ENCODE measurements at places on chromosomes 13 and 19.
A peak's percentile ranks its signal among the peaks of the same experiment; 100 is the strongest.

GRCh38 chr13:60178327-60178726 is 14.6 kb upstream of the DIAPH3 start:
- H3K36me3 ChIP-seq: no peaks in the 10 kb centered on the region
- no peak overlapping the region for H3K4me3 ChIP-seq
- DNase-seq: no peak
- H3K27me3 ChIP-seq: no peaks in the 10 kb centered on the region
- no peak overlapping the region for H3K27ac ChIP-seq

- peak overlapping the region; percentile 62 for H3K27ac ChIP-seq
- H3K4me3 ChIP-seq: peak overlapping the region; percentile 93
- peaks cover 40% of the 10 kb centered on the region for H3K4me1 ChIP-seq
- no peak for DNase-seq
Measured at GRCh38 chr19:48966541-48967345, 1.6 kb downstream of the FTL start.

- no peaks in the 10 kb centered on the region for H3K27me3 ChIP-seq
- DNase-seq: no peak
- H3K36me3 ChIP-seq: no peaks in the 10 kb centered on the region
- H3K4me1 ChIP-seq: no peaks in the 10 kb centered on the region
- no peak overlapping the region for H3K27ac ChIP-seq
Measured at GRCh38 chr19:27652281-27652680, 1560.7 kb downstream of the UQCRFS1 start.

- H3K4me3 ChIP-seq: no peak overlapping the region
- H3K27me3 ChIP-seq: no peaks in the 10 kb centered on the region
- no peaks in the 10 kb centered on the region for H3K36me3 ChIP-seq
- H3K27ac ChIP-seq: no peak overlapping the region
- no peaks in the 10 kb centered on the region for H3K4me1 ChIP-seq
Measured at GRCh38 chr13:41596190-41596589, 138.8 kb downstream of the RGCC start.

DNA sequence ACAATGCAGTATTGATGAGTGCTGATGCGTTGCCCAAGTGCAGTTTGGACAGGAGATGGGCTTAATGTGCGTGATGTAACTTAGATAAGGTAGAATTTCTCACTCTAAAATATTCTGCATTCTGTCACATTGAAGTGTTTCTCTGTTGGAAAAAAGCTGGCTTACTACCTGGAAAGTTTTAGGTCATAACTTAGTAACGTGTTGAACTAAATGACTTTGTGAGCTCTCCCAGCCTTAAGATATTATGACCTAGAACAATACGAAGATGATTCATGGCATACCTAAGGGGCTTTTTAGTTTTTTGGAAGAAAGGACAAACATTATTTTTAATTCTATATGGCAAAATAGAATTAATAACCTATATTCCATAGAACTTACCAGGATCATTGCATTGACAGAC is 9.0 kb downstream of the UFM1 start:
- no peaks in the 10 kb centered on the region for H3K4me1 ChIP-seq
- DNase-seq: no peak
- no peaks in the 10 kb centered on the region for H3K36me3 ChIP-seq
- no peak overlapping the region for H3K4me3 ChIP-seq
- no peak overlapping the region for H3K27ac ChIP-seq
